Hematopoietic multipotent progenitor cell treated with erythropoietin and hydrocortisone succinate and interleukin-3 and kit ligand, for 6 days (in vitro differentiated cells): ENCODE measurements at places on chromosomes 2 and 18.

DNA sequence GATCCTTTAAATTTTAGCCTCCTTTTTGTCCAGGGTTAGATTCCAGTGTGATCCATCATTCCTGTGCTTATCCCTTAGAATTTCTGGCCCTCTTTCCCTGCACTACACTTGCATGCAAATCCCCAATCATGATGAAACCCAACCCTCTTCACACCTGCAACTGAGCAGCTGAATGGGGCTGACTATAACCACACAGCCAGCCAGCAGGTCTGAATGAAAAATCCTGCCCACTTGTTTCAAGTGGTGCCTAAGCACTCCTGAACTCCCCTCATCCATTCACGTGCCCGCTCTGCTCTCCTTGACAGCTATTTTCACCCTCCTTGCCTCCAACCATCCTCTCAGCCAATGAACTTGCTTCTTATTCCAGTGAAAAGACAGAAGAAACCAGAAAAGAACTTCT, 80.5 kb upstream of the AFF3 start:
- DNase-seq = no peak

DNA sequence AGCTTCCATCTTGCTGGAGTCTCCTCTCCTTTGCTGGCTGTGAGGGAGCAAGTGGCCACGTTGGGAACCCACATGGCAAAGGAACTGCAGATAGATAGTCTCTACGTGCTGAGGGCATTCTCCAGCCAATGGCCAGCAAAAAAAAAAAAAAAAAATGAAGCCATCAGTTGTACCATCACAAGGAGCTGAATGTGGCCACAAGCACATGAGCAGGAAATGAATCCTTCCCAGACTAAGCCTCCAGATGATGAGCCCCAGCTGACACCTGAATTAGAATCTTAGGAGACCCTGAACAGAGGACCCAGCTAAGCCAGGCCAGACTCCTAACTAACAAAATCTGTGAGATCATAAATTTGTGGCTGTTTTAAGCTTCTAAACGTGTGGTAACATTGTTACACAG, 57.9 kb downstream of the SPIRE1 start:
- DNase-seq = no peak

- no peak for DNase-seq
These were observed 30.9 kb downstream of the MREG start for GRCh38 chr2:215982465-215982875.

- no peak for DNase-seq
These were observed 60.2 kb downstream of the LYPD6B start for GRCh38 chr2:149098701-149099100.

DNA sequence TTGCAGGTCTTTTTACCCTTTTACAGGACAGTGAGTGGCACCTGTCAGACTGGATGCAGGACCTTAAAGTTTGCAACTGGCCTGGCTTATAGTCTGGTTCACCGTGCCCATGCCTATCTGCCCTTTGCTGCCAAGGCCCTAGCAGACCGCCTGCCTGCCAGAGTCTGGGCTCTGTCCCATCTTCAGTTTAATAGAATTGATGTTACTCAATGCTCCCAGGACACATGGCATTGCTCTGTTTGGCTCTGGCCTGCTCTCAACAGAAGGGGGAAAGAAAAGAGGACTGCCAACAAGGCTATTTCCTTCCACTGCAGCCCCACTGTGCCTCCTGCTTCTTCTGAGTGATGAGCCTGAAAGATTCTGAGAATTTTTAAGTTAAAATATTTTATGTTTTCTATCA, 25.6 kb upstream of the TMEM178A start:
- no peak for DNase-seq

DNA sequence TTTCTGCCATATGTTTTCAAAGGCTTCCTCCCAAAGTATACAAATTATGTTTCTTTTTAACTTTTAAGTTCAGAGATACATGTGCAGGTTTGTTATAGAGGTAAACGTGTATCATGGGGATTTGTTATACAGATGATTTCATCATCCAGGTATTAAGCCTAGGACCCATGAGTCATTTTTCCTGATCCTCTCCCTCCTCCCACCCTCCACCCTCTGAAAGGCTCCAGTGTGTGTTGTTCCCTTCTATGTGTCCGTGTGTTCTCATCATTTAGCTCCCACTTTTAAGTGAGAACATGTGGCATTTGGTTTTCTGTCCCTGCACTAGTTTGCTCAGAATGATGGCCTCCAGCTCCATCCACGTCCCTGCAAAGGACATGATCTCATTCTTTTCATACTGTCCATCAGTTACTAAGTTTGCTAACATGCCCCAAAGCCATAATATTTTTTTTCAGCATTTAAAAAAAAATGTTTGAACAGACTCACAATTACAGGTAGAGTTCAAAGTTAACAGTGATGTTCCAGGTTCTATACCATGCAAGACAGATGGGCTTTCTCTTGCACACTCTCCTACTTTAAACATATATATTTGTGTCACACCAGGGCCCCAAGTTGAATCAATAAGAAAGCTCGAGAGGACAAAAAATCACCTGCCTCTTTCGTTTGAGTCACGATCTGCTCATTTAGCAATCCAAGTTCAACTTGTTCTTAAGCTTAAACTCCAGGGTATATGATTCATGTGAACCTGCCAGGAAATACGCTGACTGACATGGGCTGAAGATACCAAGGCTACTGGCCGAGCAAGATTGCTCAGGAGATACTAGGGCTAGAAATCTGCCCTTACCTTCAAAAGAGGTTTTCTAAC, 77.6 kb downstream of the AP1S3 start:
- no peak for DNase-seq

GRCh38 chr2:9780368-9781130, 62.7 kb upstream of the TAF1B start:
- DNase-seq = peak; percentile 19

GRCh38 chr18:25614168-25614567, 262.2 kb upstream of the ZNF521 start:
- no peak for DNase-seq

GRCh38 chr2:203550266-203550665, 15.2 kb upstream of the RAPH1 start:
- no peak for DNase-seq

- DNase-seq = peak; percentile 1
These were observed 69.4 kb downstream of the SCG2 start for GRCh38 chr2:223532712-223533111.

DNA sequence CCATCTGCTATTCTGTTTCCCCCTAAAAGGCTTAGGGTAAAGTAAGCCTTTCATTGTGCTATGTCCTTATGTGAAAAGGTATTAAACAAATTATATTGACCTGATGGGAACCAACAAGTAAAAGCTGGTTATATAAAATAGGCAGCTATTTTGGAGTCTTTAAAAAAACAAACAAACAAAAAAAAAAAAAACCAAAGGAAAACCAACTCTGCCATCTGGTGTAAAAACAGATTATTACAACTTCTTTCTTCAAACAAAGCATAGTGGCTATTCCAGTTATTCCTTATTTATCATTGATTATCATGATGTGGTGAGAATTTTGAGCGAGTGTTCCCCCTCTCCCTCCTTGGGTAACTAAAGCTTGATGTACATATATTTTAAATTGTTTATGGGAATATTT, 122.3 kb upstream of the FHL2 start:
- peak; percentile 46 for DNase-seq

DNA sequence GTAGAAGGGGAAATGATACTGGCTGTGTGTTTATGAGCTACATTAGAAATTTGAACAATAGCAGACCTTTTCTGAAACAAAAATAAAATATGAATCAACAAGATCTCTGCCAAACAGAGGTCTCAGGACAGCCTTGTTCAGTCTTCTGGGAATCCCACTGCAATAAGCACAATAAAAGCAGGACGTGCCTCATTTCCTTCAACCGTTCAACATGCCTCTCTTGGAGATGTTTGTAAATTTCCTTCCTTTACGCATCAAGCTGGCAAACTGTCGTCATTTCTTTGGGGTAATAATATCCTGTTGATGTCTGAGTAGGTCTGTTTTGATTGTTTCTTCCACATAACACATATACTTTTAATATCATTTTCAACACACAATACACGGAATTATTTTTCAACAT, 77.2 kb downstream of the TCF4 start:
- DNase-seq = peak; percentile 23

DNA sequence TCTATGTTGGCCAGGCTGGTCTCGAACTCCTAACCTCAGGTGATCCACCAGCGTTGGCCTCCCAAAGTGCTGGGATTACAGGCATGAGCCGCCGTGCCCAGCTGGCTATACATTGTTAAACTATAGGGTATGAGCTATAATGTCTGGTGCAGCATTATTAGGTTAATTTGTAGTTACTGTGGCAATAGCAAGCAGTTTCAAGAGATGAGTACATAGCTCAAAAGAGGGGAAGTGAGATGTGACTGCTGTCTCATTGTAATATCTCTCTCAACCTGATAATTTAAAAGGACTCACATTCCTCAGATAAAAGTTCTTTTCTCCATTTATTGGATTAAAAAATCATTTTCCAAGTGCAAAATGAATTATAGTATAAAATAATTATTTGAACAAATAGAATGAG, 116.4 kb downstream of the INO80D start:
- no peak for DNase-seq

GRCh38 chr18:75137346-75137877, 71.5 kb downstream of the PTGR3 start:
- DNase-seq = no peak

GRCh38 chr2:158182676-158183295, 81.1 kb downstream of the UPP2 start:
- no peak for DNase-seq

DNA sequence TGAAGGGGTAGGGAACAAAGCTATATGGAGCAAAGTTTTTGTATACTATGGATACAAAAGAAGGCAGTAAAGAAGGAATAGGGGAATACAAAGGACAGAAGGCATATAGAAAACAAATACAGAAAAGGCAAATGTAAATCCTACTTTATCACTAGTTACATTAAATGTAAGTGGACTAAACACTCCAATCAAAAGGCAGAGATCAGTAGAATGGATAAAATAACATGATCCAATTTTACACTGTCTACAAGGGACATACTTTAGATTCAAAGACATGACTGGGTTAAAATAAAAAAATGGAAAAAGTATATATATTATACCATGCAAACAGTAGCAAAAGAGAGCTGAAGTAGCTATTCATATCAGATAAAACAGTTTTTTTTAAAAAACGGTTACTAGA, 215.0 kb downstream of the PDE11A start:
- no peak for DNase-seq

DNA sequence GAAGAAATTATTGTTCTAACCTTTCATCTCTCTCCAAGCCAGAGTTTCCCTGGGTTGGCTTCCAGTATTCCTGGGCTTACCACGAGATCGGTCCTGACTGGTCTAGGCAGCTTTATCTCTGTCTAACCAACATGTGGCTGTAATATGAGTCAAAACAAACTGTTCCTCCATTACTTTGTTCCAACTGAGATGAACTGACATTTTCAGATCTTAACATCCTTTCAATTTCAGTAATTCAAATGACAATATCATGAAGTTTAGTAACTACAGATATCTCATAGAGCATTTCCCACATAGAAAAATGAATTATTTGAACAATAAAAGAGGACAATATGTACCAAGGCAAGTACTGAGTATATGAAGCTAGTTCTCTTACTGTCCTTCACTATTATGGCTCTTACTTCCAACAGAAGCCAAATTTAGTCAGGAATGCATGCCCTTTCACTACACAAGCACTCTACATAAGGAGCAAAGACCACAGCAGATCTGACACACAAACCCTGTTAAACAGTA, 15.5 kb downstream of the SLC25A12 start:
- DNase-seq = peak; percentile 37

- DNase-seq = peak; percentile 73
These were observed 22.0 kb downstream of the SMAD7 start for GRCh38 chr18:48928787-48929186.

DNA sequence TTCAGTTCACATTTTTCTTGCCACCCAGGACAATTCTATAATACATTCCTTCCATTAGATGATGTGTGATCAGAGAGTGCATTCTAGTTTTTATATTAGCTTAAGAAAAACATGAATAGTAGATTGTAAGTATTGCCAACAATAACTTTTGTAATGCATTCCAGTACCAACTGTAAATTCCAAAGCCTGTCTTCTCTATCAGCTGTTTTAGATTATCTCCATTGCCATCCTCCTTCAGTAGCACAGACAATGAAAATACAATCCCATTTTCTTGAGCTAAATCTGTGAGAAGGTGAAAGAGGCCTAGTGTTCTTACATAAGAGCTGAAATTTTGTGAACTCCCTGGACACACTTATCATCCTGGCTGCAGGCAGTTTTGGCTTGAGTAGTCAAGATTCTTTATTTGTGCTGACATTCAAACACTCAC, 103.9 kb downstream of the CCBE1 start:
- no peak for DNase-seq

GRCh38 chr2:108396845-108397244, 19.1 kb downstream of the SULT1C4 start:
- peak; percentile 63 for DNase-seq

DNA sequence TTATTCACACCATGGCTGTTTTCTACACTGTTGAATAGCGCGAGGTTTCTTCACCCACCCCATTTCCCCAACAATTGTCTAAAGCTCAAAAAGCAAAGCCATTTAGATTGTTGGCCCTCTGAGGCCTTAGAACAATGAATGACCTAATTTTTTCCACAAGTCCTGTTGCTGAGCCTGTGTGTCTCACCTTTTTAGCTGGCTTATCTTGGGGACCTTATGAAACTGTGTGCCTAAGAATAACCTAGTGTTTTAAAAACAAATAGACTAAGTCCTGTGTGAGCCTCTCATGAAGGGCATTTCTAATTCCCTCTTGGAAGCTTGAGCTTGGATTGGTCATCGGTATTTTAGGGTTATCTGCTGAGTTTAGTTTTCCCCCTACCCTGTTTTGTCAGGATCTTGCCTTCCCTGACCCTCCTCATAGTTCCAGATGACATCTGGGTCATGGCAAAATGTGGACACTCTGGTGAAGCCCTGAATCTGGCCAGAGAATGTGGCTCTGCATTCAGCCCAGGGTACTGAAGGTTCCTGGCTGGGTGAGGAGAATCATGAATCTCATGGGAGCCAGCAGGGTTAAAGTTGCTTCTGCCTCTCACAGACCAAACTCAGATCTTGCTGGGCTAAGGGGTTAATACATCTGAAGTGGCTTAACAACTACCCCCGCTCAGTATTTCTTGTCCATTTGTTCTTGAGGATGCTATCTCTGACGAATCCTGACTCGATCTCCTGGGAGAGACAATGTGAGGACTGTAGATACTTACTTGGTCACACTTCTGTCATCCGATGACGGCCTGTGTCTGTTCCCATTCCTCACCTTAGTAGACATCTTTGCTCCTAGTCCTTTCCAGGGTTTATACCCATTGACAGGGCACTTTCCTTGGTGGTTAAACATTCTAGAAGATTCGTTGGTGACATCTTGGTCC, 104.2 kb upstream of the MAP4K3 start:
- DNase-seq = no peak

GRCh38 chr18:8215741-8216140, 393.5 kb upstream of the RAB12 start:
- no peak for DNase-seq

GRCh38 chr2:70703900-70704549, 64.0 kb downstream of the ADD2 start:
- peak; percentile 20 for DNase-seq

DNA sequence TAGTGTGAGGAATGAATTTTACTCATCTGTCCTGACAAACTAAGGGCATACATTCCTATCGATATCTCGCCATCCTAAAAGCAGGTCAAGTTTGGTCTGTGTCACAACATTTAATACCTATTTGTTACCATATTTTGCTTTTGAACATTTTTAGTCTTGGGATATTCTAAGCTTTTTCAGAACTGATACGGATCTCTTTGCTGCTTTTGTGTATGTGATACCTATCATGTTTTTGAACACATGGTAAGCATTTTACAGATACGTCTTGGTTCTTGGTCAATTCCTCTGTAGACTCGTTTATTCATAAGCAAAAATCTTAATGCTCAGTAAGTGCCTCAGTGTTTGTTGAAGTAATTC, 592 bp downstream of the ZNF397 start:
- peak; percentile 40 for DNase-seq

- DNase-seq = no peak
These were observed 360.7 kb downstream of the SPAG16 start for GRCh38 chr2:213644926-213645325.
